ENCODE measurements at places on chromosomes 2 and 18. TPM values are rescaled to one million over a fixed set of nuclear protein-coding genes. Genes with fewer than 3 reads are reported as not detected.

- no peak for DNase-seq
Measured at GRCh38 chr2:54295911-54296310, 39.9 kb upstream of the TSPYL6 start.

- DNase-seq, result no peak
Measured at GRCh38 chr2:144402251-144402650, 117.7 kb downstream of the ZEB2 start.

DNA sequence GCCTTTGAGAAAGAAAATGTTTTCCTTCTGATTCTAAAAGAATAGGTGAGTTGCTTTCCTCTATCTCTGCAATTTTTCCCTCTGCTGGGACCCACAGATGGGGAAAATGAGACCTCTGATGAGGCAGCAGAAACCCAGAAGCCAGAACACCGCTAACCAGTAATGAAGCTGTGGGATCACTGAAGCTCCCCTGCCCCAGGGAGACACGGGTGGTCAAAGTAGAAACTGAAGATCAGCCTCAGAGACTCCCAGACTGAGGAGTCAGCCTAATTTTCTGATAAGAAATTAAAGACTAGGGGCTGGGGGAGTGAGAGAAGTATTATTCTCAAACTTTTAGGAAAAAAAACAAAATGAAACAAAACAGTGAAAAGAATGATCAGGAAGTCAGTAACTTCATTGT lies 30.1 kb downstream of the CD8B start:
- no peak for DNase-seq

DNA sequence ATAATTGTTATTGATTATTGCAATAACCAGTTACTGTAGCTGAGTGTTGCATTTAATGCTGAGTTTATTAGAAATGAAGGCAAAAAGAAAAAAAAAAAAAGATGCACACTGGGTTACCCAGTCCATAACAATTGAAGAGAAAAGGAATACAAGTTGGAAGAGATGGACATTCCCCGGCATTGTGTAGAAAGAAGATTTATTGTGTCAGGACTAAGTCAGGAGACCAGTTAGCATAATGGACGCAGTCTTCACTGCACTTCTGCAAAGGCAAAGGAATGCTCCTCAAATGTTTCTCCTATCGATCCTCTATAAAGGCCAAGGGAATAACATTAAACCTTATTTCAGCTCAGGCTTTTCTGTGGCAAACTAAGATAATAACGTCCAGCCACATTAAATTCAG lies 157.8 kb downstream of the INSIG2 start:
- no peak for DNase-seq

GRCh38 chr2:96491860-96492497 lies 13.2 kb downstream of the NEURL3 start:
- DNase-seq, result no peak

- DNase-seq, result no peak
Measured at GRCh38 chr2:174897286-174897685, 107.9 kb downstream of the CHN1 start.

The IL36G gene
- total RNA-seq, result not detected

The DSG2 gene
- total RNA-seq, result 40.9 TPM

The GCG gene
- total RNA-seq, result not detected

The IL36RN gene
- total RNA-seq, result not detected

Data from Caki2 (cell line).